ENCODE measurements at places on chromosomes 6 and 20. TPM values are rescaled to one million over a fixed set of nuclear protein-coding genes. Genes with fewer than 3 reads are reported as not detected.

PGM3 gene
- polyA plus RNA-seq, result 59.4 TPM

C2 gene
- polyA plus RNA-seq, result 3.9 TPM

PRL gene
- polyA plus RNA-seq, result 0.10 TPM

TAAR6 gene
- polyA plus RNA-seq, result 0.18 TPM

ULBP3 gene
- polyA plus RNA-seq, result 8.5 TPM

BTN2A1 gene
- 34.9 TPM for polyA plus RNA-seq

TLDC2 gene
- polyA plus RNA-seq, result 4.2 TPM

PXT1 gene
- polyA plus RNA-seq, result not detected

GRCh38 chr6:131250122-131250521 lies 114.9 kb downstream of the AKAP7 start:
- peak; percentile 55 for DNase-seq

GRCh38 chr6:79610306-79611009 lies 20.7 kb upstream of the SH3BGRL2 start:
- DNase-seq, result no peak

DNA sequence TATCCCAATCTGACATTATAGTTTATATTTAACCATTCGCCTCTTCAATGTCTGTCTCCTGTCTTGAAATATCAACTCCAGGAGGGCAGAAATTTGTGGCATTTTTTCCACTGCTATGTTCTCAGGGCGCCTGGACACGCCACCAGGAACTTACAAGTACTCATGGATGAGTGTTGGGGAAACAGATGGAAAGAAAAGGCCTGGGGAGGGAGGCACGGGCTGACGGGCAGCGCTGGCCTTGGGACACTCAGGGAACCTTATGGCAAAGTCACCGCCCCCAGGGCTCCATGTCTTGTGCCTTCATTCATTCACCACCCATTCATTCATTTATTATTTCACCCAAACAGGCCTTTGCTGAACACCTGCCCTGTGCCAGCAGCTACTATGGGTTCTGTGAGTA lies 222.9 kb downstream of the PREX1 start:
- DNase-seq, result no peak

- no peak for DNase-seq
Measured at GRCh38 chr6:107032051-107032450, 4.1 kb downstream of the MTRES1 start.

DNA sequence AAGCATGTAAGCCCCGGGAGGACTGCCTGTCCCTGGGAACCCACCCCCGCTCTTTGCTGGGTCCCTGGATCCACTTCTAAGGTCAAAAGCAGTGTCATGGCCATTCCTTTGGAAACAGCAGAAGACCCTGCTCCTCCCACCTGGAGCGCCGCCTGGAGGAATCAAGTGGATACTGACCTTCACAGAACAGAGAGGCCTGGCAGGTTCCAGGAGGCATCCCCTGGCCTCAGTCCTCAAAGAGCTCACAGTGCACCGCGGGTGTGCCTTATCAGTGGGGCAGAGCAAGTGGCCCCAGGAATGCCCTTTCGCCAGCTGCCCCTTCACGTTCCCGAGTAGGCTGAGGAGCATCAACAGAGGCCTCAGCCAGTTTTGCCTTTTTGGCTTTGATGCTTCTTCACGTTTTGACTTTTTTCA lies 11.1 kb upstream of the SLC4A11 start:
- DNase-seq, result no peak

GRCh38 chr6:125722886-125723285 lies 26.5 kb upstream of the HEY2 start:
- no peak for DNase-seq

GRCh38 chr20:40481337-40481736 lies 207.7 kb downstream of the MAFB start:
- DNase-seq, result no peak

- no peak for DNase-seq
Measured at GRCh38 chr20:61662226-61662967, 403.3 kb downstream of the TAF4 start.

DNA sequence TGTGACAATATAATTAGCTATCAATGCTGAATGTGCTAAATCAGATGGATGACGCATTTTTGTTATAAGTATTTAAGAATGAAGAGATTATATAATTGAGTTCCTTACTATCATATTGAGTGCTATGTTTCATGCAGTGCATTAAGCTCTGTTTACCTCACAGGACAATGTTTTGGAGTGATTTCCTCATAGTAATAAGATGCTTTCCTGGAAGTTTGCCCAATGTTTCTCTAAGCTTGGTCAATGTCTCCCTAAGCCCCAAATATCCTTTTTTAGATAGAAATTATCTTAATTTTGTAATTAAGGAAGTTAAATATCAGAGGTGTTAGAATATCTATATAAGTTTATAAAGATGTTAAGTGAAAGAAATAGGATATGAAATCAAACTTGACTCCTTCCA lies 489.6 kb downstream of the MMUT start:
- no peak for DNase-seq

DNA sequence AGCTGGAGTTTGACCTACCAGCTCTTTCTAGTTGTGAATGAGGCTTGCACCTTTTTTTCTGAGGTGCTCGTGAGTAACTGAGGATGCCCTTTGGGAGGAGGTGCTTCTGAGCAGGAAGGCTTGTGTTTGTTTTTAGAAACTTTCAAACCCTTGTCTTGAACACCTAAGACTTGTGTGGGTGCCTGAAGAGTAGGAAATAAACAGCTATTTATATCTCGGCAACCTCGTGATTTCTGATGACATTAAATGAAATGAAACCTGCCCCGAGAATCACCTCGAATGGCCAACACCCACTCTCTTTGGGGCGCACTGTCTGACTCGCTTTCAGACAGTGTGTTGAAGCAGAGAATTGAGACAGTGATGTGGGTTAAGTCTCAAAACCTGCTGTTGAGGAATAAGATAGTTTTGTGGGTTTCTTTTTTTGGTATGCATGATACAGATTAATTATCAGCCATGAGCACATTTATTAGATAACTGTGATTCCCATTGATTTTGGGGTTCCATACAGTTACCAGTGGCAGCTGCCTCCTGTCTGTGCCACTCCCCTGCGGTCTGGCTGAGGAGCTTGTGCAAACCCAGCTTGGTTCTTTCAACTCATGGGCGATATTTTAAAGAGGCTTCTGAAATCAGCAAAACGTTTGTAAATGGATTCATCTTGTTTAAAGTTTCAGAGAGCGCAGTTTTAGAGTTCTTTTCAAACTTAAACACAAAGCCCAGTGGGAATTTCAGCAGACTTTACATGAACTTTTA lies 8.4 kb downstream of the IRF4 start:
- no peak for DNase-seq

GRCh38 chr6:41750374-41750773 lies 3.2 kb upstream of the PGC start:
- DNase-seq, result no peak

- no peak for DNase-seq
Measured at GRCh38 chr6:33684983-33685382, 26.5 kb downstream of the UQCC2 start.

DNA sequence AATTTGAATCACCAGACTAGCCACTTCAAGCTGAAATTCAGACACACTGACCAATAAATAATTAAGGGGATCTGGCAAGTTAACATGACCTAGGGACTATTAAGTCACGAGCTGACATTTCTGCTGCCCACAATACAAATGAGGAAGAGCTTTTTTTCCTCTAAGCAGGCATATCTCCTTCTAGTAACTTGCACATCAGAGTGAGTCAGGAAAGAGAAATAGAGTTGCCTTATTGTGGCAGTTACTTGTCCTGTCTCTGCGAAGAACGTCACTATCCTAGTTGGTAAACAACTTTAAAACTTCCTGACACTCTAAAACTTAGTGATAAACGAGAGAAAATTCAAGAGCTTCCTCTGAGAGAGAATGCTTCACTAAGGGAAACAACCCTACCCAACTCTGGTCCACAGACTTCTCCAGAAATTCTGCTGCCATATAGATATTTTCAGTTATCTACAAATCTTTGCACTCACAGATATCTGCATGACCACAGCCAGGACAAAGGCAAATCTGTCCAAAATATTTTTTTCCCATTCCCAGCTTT lies 4.2 kb downstream of the PLA2G7 start:
- DNase-seq, result no peak

GRCh38 chr6:49648036-49648435 lies 11.4 kb upstream of the RHAG start:
- no peak for DNase-seq

DNA sequence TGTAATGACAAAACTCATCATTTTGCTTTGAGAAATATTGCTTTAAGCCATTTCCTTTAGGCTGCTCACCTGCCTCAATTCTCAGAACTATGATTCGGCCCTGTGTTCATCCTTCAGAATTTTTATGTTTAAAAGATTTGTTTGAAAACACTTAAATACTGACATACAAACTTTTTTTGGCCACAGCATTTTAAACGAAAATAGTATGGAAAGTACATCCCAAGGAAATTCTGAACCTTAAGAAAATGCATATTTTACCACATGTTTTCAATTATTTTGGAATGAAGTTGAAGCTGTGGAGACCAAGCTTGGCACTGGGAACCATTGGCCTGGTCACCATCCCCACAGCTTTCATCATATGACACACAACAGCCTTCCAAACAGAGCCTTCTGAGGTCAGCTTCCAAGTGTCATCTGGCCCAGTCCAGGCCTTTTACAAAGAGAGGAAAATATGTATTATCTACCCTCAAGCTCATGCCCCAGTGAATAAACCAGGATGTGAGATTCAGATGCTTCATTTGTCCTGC lies 83.3 kb downstream of the SOD2 start:
- no peak for DNase-seq

DNA sequence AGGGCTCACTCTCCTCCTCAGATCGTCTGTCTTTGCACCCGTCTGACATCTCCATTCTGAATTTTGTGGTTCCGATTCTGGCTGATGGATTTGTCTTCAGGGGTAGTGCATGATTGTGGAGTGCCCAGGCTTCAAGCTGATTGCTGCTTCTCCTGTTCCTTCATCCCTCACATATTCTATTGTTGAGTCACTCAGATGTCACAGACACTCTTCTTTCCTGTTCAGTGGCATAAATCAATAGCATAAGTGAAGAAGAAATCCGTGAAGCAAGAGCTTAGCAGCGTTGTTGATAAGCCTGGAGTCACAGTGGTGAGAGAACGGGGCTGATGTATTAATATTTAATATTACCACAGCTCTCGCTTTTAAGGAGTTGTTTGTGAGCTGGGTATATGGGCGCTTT lies 152.5 kb downstream of the MTHFD1L start:
- DNase-seq, result no peak

- DNase-seq, result no peak
Measured at GRCh38 chr20:37261714-37262113, at the start of gene GHRH. GHRH (minus strand) TSS chr20:37261814; CDS start chr20:37256889, 4,925 bp downstream.

GRCh38 chr20:41242352-41242751 lies 75.2 kb downstream of the ZHX3 start:
- no peak for DNase-seq

GRCh38 chr6:142372348-142372747 lies 70.5 kb downstream of the ADGRG6 start:
- no peak for DNase-seq

- DNase-seq, result no peak
Measured at GRCh38 chr6:160082627-160083026, 39.0 kb upstream of the SLC22A1 start.

DNA sequence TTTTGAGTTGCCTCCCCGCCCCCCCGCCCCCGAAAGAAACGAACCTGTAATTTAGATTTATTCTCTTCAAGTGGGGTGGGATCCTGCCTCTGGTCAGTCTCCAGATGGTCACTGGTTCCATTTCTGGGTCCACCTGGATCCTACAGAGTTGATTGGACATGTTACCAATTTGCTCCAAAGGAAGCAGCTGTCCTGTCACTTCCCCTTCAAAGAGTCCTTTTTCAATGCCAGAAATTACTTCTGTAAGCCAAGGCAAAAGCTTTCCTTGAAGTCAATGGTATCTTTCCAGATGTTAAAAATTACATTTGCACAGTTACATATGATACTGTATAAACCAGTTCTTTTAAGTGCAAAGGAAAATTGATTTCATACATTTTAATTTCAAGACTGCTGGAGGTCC lies 12.0 kb upstream of the ANKRD60 start:
- DNase-seq, result no peak

GRCh38 chr6:36906539-36907325 lies 21.0 kb downstream of the C6orf89 start:
- no peak for DNase-seq

DNA sequence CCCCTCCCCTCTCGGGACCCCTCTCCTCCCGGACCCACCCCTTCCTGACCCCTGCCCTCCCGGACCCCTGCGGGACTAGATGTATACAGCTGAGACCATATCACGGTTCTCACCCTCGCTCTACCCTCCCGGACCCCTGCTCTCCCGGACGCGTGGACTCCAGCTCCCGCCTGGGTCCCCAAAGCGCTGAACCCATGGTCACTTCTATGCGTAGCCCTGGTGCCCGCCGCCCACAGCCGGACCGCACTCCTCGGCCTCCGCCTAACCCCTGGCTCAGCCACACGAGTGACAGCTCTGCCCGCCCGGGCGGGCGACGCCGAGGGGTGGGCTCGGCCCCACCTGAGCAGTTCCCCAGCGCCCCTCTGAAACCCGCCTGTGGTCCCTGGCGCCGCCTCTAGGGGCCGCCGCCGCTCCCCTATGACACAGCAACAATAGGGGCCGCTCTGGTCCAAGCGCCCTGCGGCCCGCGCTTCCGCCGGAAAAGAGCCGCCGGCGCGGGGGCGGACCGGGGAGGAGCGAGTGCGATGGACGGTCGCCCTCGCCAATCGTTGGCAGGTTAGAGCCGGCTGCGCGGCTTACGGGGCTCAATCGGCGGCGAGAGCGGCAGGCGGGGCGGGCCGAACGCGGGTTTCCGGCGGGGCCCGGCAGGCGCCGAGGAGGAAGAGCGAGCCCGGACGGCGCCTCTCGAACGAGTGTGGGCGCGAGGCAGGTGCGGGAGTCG lies at the start of gene ADRM1:
Gene ADRM1, plus strand, starts transcription at position 657 of the 721 bp plus-strand sequence. CDS start 572 bp downstream, outside the sequence.
- DNase-seq, result peak; percentile 98

- DNase-seq, result no peak
Measured at GRCh38 chr6:2781685-2782355, 16.6 kb downstream of the WRNIP1 start.

DNA sequence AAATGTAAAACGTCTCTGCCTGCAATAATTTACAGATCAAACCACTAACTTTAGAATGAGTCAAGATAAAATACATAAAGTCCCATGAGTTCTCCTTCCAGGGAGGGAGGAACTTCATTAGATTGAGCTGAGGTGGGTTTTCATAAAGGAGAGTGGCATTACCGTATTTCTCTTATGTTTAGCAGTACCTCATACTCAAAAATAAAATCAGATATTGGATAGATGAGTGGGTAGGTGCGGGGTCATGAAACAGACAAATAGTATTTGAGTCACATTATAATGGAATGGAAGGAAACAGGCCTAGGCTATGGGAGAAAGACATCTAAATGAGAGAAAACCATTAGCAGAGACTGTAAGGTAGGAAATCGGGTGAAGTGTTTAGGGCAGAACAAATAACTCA lies 166.1 kb upstream of the SMLR1 start:
- no peak for DNase-seq
